ENCODE measurements at places on chromosomes 7 and 10. TPM values are rescaled to one million over a fixed set of nuclear protein-coding genes. Genes with fewer than 3 reads are reported as not detected.

The ARF5 gene
- total RNA-seq: 269 TPM

The OPALIN gene
- total RNA-seq: not detected

DNA sequence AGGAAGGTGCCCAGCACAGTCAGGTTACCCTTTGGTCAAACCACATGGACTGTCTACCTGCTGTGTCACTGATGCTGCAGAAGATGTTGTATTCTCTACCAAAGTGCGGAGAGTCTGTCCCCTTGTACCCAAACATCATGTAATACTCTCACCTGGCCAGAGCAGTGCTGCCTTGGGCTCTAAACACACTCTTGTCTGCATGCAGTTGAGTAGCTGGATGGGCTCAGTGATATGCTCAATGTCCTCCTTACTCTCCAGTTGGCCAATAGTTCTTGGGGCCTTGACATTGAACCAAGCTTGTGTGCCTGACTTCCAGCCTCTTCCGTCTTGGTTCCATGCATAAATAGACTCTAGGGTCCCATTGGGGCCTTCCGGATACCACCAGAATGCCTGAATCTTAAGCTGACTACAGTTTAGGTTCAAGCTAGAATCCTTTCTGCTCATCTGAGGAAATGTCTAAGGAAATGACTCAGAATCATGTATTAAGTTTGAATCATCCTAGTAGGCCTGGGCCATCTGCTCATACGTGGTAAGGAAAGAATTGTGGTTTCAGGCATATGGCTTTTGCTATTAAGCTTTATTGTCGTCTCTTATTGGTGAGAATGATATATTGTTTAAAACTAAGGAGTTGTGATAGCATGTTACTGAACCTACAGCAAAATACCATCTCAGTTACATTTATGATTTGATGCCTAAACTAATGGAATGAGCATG is 118.0 kb downstream of the OTUD1 start:
- peak; percentile 86 for DNase-seq

DNA sequence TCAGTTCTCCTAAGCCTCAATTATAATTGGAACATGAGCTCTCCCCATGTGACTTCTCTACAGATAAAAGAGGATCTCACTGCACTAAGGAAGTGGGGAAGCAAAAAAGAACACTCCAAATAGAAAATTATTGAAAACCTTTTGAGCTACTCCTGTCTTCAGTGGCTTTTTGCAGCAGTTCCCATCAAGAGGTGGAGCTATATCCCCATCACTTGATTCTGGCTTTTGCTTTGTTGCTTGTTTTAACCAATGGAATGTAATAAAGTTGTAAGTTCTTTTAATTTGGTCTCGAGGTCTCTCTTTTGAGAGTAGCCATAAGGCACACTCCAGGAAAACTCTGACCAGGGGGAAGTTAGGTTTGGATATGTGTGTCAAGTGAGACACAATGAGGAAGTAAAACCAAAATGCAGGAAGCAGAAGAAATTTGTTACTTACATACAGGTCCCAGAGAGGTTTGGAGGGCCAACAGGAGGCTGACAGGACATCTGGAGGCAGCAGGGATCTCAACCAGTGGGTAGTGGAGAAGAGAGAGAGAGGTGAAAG is 569.4 kb downstream of the HTR7 start:
- DNase-seq: no peak

DNA sequence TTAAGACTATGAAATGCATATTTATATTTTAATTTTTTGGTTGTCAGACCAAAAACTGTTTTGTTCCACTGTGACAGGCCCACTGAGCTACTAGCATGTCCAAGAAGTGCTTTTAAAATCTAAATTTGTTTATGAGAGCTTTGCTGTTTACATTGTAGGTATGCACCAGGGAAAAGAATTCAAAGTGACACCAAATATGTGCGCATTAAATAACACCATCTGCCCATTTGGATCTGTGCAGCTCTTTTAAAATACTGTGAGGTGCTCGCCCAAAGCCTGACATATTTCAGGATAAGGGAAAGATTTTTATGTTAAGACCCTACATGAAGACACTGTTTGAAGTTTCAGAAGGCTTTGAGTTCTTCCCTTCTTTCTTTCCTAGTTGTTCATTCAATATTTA is 162.9 kb downstream of the ST7 start:
- no peak for DNase-seq

- no peak for DNase-seq
Observed at GRCh38 chr7:77826300-77826699, 27.7 kb downstream of the PHTF2 start.

The EN2 gene
- not detected for total RNA-seq

GRCh38 chr10:8104005-8104404 is 49.5 kb downstream of the GATA3 start:
- no peak for DNase-seq

The SP8 gene
- total RNA-seq: not detected

DNA sequence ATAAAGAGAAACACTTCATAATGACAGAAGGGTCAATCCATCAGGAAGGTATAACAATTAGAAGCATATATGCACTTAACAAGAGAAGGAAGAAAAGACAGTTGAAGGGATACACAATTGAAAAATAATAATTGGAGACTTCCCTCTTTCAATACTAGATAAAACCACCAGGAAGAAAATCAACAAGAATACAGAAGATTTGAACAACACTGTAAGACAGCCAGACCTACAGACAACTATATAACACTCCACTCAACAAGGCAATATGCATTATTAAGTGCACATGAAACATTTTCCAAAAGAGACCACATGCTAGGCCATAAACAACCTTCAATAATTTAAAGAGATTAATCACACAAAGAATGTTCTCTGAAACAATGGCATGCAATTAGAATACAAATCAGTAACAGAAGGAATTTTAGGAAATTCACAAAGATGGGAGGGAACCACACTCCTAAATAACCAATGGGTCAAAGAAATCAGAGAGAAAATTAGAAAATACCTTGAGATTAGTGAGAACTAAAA is 35.1 kb downstream of the ZNF438 start:
- DNase-seq: no peak

The GPR85 gene
- 7.2 TPM for total RNA-seq

The RGR gene
- not detected for total RNA-seq

The PSMG3 gene
- 28.3 TPM for total RNA-seq

The TAS2R41 gene
- not detected for total RNA-seq

The NOS3 gene
- total RNA-seq: 0.32 TPM

The ITPRID1 gene
- not detected for total RNA-seq

- no peak for DNase-seq
Observed at GRCh38 chr10:100697631-100698030, 47.8 kb upstream of the PAX2 start.

GRCh38 chr7:33905389-33906032 is at the start of gene BMPER:
Gene BMPER, plus strand, starts transcription at chr7:33905539. Its CDS starts 75 bp downstream, at chr7:33905614.
- peak; percentile 85 for DNase-seq

DNA sequence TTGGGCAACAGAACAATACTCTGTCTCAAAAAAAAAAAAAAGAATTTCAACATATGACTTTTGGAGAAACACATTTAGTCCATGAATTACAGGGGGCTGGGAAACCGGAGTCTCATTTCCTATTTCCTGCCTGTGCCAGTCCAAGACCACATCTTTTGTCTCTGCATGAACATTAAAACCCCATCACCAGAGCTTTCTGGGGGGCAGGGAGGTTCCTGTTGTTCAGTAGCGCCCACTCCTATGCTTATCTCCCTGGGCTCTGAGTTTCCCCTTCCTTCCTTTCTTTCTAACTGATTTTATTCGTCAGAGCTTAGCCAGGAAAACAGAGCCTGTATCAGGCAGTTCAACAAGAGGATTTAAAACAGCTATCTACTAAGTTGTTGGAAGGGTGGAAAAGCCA is 119.3 kb downstream of the CALN1 start:
- no peak for DNase-seq

DNA sequence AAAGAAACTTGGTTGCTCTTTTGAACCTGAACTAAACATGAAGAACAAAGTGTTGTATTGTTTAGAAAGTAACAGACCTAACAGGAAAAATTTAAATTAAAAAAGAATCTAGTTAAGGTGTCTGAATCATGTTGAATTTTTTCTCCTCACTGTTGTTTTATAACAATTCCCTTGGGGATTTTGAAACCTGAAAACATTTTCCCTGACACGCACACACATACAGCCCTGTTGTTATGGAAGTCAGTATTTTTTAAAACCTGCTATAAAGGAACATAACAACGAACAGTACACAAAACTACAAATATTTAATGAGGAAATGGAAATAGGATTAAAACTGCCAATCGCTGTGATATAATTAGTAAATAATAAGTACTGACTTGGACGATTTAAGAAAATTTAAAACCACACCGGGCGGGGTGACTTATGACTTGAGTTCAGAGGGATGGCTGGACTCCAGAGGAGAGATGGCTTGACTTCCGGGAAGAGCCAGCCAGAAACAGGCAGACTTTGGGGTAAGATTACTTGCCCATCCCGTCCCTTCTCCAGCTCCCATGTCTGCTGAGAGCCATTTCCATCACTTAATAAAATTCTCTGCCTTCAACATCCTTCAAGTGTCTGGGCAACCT is 16.2 kb upstream of the SPOCK2 start:
- DNase-seq: peak; percentile 62

DNA sequence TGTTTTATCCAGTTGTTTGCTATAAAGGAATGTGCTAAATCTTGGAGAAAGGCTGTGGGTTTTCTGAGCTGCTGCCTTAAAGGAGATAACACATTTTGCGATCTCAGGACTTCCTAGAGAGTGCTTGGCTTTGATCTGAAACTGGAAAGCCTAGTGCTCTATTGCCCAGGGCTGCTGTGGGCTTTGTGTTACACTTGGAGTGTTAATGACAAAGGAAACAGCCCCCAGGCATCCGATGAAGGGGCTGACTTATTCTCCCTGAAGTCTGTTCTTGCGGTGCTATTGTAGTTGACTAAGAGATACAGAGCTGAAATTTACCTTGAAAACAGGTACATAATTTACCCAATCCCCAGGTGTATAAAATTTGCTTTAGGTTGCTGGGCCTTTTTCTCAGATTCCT is 74.5 kb downstream of the SND1 start:
- DNase-seq: no peak

The ERVW-1 gene
- total RNA-seq: not detected

DNA sequence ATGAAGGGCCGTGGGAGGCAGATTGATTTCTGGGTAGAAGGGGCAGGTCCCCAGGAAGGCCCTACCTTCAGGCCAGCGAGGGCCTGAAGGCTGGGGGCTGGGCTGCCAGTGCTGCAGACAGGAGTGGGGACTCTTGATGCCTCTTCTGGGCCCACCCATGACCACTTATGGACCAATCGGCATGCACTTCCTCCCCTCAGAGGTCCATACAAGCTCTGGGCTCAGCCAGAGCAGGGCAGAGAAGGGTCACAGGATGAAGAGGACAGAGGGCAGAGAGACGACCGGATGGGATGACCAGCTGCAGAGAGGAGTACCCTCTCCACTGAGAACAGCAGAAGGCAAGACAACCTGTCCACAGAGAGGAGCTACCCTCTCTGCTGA is 120.1 kb downstream of the DYNC2I1 start:
- peak; percentile 12 for DNase-seq

DNA sequence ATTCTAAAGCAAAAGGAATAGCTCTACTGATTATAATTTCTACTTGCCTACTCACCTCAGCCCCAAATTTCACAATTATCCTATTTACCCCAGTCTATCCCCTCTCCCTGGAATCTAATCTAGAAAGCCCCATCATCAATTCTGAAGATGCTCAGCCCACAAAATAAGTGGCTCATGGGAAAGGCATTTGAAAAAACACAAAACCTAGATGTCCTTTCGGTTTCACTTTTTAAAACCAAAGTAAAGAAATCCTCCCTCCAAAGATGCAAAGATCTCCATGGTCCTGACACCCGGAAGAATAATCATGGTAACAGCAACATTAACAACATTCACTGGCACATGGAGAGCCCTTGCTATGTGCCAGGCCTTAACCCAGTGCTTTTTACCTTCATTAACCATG is 224.8 kb downstream of the FGFR2 start:
- no peak for DNase-seq

DNA sequence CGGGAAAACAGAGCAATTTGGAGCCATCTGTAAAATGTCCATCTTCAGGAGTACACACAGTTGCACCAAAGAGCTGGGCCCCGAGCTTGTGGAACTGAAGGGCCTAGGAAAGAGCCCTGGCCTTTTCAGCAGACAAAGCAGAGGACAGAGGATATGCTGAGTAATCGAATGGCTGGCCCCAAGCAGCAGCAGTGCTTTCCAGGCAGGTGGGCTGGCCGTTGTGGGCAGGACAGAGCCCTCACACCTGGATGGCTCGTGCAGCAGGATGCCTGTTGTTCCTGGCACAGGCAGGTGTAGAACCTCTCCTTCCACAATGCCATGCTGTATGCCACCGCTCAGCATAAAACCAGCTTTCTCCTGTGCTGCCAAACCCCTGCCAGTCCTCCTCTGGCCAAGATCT is 32.5 kb upstream of the TNS3 start:
- DNase-seq: no peak

GRCh38 chr7:87961754-87962153 is 27.7 kb downstream of the ADAM22 start:
- DNase-seq: no peak

- peak; percentile 67 for DNase-seq
Observed at GRCh38 chr10:70381471-70382421, 679 bp downstream of the LRRC20 start.

- no peak for DNase-seq
Observed at GRCh38 chr7:70318511-70318910, 720.2 kb downstream of the AUTS2 start.

DNA sequence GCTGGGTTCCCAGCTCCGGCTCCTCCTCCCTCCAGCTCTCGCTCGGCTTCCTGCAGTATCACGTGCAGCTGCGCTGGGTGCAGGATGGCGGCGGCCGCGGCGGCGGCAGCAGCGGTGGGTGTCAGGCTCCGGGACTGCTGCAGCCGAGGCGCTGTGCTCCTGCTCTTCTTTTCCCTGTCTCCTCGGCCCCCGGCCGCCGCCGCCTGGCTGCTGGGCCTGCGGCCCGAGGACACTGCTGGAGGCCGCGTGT is at the start of gene CNNM1:
TSS of gene CNNM1 (plus strand) at position 53 of the 250 bp plus-strand sequence. CDS start at position 85, 32 bp downstream.
- peak; percentile 75 for DNase-seq

The RSU1 gene
- total RNA-seq: 104 TPM

DNA sequence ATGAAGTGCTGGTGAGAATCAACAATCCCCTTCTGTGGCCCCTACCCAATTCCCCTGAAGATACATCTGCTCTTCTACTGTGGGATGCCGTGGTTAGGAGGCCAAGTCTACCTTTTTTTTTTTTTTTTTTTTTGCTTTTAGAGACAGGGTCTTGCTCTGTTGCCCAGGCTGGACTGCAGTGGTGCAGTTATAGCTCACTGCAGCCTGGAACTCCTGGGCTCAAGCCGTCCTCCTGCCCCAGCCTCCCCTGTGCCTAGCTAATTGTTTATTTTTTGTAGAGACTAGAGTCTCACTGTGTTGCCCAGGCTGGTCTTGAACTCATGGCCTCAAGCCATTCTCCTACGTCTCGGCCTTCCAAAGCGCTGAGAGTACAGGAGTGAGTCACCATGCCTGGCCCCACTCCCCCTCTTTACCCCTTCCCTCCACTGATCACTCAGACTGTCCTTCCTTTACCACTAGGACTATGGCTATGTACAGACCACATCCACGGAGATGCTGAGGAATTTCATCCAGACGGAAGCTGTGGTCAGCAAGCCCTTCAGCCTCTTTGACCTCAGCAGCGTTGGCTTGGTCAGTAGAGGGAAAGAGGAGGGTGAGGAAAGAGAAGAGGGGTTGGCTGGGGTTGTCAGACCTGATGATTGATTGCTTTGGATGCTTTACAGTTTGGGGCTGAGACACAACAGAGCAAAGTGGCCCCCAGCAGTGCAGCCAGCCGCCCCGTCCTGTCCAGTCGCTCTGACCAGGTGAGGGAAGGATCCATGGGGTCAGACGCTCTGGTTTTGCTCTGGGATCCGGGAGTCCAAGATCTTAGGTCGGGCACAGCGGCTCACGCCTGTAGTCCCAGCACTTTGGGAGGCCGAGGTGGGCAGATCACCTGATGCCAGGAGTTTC is 1.8 kb downstream of the AP4M1 start:
- DNase-seq: no peak

All from GM23248 (cell line).